ENCODE measurements at places on chromosomes 4 and X. TPM values are rescaled to one million over a fixed set of nuclear protein-coding genes. Genes with fewer than 3 reads are reported as not detected.
A peak's percentile ranks its signal among the peaks of the same experiment; 100 is the strongest.

- DNase-seq, result no peak
- no peak overlapping the region for H3K4me3 ChIP-seq
- no peaks in the 10 kb centered on the region for H3K27me3 ChIP-seq
- H3K36me3 ChIP-seq, result no peaks in the 10 kb centered on the region
- no peaks in the 10 kb centered on the region for H3K4me1 ChIP-seq
These were observed 31.7 kb upstream of the APLN start for GRCh38 chrX:129686422-129686948.

GRCh38 chrX:81259714-81260395 is 58.0 kb downstream of the SH3BGRL start:
- H3K36me3 ChIP-seq, result no peaks in the 10 kb centered on the region
- H3K27ac ChIP-seq, result no peak overlapping the region
- H3K4me1 ChIP-seq, result peaks cover 37% of the 10 kb centered on the region
- DNase-seq, result no peak
- H3K4me3 ChIP-seq, result no peak overlapping the region
- no peaks in the 10 kb centered on the region for H3K27me3 ChIP-seq

- H3K4me3 ChIP-seq, result peak within 1 kb of the TSS; percentile 82
- DNase-seq, result no peak
- H3K27me3 ChIP-seq, result peaks cover 46% of the 10 kb centered on the region
- peak within 1 kb of the TSS; percentile 93 for H3K27ac ChIP-seq
- peaks cover 24% of the 10 kb centered on the region for H3K4me1 ChIP-seq
These were observed at the start of gene PCDH7 for GRCh38 chr4:30720021-30720660. PCDH7 (plus strand) TSS chr4:30720369; CDS start chr4:30721423, 1,054 bp downstream.

DNA sequence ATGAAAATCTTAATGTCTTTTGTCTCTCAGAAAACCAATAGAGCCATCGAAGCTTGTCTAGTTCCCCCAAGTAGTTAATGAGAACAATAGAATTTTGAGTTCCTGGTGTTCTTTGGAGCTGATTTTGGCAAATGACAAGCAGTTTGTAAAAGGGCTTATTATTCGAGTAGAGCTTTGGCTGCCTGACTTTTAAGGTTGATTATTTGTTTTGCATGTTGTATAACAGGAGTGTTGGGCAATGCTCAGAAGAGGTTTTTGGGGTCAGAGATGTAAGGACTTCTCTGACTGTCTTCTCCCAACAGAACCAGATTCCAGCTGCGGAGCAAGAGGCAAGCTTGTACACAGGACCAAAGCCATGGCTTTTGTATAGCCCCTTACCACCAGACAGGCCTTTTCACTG is 30.0 kb downstream of the ZCCHC12 start:
- no peak overlapping the region for H3K27ac ChIP-seq
- H3K4me3 ChIP-seq, result no peak overlapping the region
- H3K4me1 ChIP-seq, result peaks cover 9% of the 10 kb centered on the region
- no peaks in the 10 kb centered on the region for H3K36me3 ChIP-seq
- H3K27me3 ChIP-seq, result no peaks in the 10 kb centered on the region

DNA sequence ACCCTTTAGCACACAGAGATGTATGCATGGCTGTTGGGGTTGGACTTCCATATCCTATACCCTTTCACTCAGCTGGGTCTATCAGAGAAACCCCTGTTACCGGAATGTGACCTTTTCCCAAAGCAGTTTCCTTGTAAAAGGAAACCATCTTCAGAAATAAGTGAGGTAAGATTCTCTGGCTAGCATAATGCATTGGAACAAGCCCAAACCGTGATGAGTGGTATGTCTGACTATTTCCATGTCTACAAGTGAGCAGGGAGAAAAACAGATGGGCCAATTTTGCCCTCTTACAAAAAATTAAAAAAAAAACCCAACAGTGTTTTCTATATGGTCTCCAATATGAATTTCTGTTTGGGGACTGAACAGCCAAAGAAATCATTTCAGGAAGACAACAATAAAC is 283.9 kb downstream of the SMARCA1 start:
- H3K4me1 ChIP-seq, result no peaks in the 10 kb centered on the region
- H3K27ac ChIP-seq, result no peak overlapping the region
- H3K27me3 ChIP-seq, result no peaks in the 10 kb centered on the region
- no peak for DNase-seq
- H3K36me3 ChIP-seq, result no peaks in the 10 kb centered on the region

DNA sequence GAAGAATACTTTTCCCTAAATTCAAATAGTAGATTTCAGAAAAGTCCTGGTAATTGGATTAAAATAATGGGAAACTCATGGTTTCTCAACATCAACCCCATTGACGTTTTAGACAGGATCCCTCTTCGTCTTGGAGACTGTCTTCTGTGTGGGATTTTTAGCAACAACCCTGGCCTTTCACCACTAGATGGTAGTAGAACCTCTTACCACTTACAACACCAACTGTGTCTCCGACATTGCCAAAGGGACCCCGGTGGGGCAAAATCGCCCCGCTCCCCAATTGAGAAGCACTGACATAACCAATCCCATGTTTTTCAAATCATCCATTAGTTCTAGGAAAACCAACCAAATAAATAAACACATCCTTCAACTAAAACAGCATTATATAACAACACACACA is 16.9 kb upstream of the ANOS1 start:
- no peaks in the 10 kb centered on the region for H3K36me3 ChIP-seq
- H3K27me3 ChIP-seq, result peaks cover 24% of the 10 kb centered on the region
- no peak overlapping the region for H3K4me3 ChIP-seq
- peaks cover 2% of the 10 kb centered on the region for H3K4me1 ChIP-seq

DNA sequence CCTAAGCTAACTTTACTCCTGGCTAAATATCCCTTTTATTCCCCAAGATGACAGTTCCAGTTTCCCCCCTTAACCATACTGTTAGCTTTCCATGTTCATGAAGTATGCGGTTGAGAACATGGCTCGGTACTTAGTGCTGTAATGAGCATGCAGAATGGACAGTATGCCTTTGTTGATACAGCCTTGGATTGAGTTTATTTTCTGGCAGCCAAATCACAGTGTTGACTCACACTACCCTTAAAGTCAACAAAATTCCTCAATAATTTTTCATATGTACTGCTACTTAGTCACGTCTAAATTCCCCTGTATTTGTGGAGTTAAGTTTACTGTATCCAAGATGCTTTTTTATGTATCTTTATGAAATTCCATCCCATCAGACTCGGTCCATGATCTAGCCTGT is 1.4 kb upstream of the VEGFC start:
- H3K36me3 ChIP-seq, result no peaks in the 10 kb centered on the region
- peaks cover 34% of the 10 kb centered on the region for H3K27me3 ChIP-seq
- H3K4me3 ChIP-seq, result no peak overlapping the region
- H3K4me1 ChIP-seq, result peaks cover 5% of the 10 kb centered on the region

Gene STK32B
- total RNA-seq, result 0.36 TPM

DNA sequence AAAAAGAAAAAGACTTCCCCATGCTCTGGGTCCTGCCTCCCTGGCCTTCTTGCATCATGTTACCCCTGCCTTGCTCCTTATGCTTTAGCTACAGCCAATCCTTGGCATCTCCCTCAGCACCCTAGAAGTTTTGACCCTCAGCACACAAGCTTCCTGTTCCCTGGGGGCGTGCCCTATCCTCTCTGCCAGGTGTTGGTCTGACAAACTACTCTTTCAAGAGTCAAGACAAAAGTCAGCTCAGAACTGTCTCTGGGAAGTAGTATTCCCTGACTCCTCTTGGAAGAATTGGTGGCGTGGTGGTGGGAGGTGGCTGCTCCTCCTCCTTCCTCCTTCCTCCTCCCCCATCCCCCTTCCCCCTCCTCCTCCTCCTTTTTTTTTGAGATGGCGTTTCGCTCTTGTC is 41.0 kb downstream of the PRPS1 start:
- H3K27me3 ChIP-seq, result peaks cover 6% of the 10 kb centered on the region
- no peaks in the 10 kb centered on the region for H3K36me3 ChIP-seq
- no peak for DNase-seq
- no peak overlapping the region for H3K4me3 ChIP-seq
- H3K27ac ChIP-seq, result no peak overlapping the region
- H3K4me1 ChIP-seq, result peaks cover 6% of the 10 kb centered on the region

Gene WFS1
- total RNA-seq, result 37.9 TPM

Gene TRPC5OS
- total RNA-seq, result not detected

- H3K27ac ChIP-seq, result peak overlapping the region; percentile 73
- no peak overlapping the region for H3K4me3 ChIP-seq
These were observed 18.3 kb downstream of the SCD5 start for GRCh38 chr4:82780170-82780751.

DNA sequence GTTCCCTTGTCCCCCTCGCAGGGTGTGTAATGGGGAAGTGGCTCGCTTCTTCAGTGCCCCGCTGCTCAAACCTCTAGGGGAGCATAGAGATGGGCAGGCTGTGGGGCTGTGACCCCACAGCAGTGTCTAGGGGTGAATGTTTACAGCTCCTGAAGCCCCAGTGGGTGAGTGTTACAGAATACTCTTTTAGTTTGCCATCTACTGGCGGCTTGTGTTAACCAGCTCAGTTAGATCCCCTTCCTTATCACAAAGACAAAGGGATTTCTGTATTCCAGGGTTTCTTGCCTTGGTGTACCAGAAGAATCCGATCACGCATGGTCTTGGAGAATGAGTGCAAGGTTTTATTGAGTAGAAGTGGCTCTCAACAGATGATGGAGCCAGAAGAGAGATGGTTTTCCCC is 108.1 kb upstream of the IQCM start:
- no peaks in the 10 kb centered on the region for H3K4me1 ChIP-seq
- no peak for DNase-seq
- no peaks in the 10 kb centered on the region for H3K27me3 ChIP-seq

DNA sequence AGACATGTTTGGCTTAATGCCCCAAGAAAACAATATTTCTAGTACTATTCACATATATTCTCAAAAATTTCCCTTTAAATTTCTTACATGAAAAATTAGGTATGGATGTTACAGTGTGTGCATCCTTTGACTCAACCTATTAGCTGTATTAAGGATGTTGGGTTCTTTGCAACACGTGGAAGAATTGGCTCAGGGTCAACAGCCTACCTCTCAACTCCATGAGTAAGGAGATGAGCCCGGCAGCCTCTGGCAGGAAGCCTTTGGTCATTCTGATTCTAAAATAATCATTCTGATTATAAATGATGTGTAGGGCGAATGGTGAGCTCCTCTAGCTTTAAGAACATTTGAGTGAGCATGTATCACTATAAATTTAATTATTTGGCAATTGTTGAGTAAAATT is 148.0 kb upstream of the WDFY3 start:
- H3K36me3 ChIP-seq, result no peaks in the 10 kb centered on the region
- H3K4me3 ChIP-seq, result no peak overlapping the region
- no peak overlapping the region for H3K27ac ChIP-seq
- H3K4me1 ChIP-seq, result no peaks in the 10 kb centered on the region
- no peaks in the 10 kb centered on the region for H3K27me3 ChIP-seq
- no peak for DNase-seq

GRCh38 chrX:68978255-68978654 is 149.4 kb downstream of the EFNB1 start:
- no peaks in the 10 kb centered on the region for H3K36me3 ChIP-seq
- no peak for DNase-seq
- H3K27me3 ChIP-seq, result no peaks in the 10 kb centered on the region
- no peak overlapping the region for H3K4me3 ChIP-seq

GRCh38 chr4:186698028-186698427 is 25.6 kb downstream of the FAT1 start:
- H3K36me3 ChIP-seq, result peaks cover 59% of the 10 kb centered on the region
- H3K4me1 ChIP-seq, result peaks cover 40% of the 10 kb centered on the region
- no peak overlapping the region for H3K4me3 ChIP-seq
- DNase-seq, result no peak

- H3K27me3 ChIP-seq, result no peaks in the 10 kb centered on the region
- peaks cover 66% of the 10 kb centered on the region for H3K4me1 ChIP-seq
- H3K4me3 ChIP-seq, result peak overlapping the region; percentile 73
- peak overlapping the region; percentile 97 for H3K27ac ChIP-seq
- H3K36me3 ChIP-seq, result no peaks in the 10 kb centered on the region
These were observed 150.9 kb downstream of the SHROOM3 start for GRCh38 chr4:76585897-76586360.

DNA sequence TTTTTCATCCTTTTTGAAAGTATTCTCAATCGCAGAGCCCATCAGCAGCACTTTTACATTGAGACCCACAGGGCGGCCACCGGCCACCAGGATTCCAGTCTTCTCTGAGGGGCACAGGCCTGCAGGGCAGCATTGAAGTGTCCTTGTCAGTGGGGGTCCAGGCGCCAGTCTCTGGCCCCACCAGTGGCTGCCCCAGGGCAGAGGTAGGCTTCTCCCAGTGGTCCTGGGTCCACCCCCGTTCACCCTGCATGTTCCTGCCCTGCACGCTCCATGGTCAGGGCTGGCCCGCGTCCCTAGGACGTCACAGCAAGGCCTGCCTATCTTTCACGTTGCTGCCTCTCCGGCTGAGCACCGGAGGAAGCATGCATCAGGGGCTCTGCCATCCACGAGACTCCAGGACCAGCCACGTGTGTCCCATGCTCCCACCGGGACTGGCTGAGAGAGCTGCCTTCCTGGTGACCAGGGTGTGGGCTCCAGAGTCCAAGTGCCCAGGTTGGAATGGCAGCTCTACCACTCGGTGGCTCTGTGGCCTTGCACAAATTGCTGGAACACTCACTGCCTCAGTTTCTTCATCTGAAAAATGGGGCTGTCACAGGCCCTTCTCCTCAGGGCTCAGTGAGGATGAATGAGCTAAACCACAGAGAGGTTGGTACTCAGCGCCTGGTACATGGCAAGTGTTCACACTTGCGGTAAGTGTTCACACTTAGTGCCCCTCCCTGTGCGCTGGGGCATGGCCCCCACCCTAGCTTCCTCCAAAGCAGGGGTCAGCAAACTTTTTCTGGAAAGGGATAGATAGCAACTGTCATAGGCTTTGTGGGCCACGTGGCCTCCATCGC is 30.7 kb upstream of the JAKMIP1 start:
- no peaks in the 10 kb centered on the region for H3K36me3 ChIP-seq
- no peaks in the 10 kb centered on the region for H3K4me1 ChIP-seq
- no peak overlapping the region for H3K4me3 ChIP-seq
- H3K27ac ChIP-seq, result no peak overlapping the region
- H3K27me3 ChIP-seq, result peaks cover under 1% of the 10 kb centered on the region

DNA sequence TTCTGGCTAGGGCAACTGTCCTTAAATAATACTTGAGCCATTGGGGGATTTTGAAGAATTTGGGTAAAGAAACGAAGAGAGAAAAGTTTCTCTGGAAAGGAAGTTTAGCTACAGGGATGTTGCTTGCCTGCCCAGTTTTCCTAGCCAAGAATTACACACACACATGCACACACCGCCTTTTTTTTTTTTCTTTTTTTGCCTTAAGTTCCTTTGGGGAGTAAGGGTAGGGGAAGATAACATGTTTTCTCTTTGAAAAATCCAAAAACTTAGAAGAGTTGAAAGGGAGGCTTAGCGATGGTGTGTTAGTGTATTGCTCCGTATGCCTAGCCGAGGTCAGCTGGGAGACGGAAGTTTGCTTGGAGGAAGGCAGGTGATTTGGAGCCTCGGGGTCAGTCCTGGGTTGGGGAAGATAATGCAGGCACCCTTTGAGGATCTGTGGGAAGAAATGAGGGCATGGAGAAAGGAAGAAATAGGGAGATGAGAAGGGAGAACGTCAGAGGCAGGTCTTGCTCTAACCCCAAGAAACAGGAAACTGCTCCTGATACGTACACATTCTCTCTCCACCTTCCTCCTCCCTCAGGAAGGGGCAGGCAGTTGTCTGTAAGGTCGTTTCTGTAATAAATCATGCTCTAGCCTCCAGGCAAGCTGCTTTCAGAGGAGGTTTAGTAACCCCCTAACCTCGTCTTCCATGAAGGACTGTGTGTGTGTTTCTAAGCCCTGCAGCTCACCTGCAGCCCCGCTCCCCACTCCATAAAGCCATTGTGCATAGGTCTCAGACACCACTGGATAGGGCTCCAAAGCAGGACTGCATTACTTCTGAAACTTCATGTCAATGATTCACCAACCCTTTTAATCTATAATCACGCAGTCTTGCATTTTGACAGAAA is 10.5 kb downstream of the KLF3 start:
- peaks cover 72% of the 10 kb centered on the region for H3K4me1 ChIP-seq
- peak overlapping the region; percentile 97 for H3K27ac ChIP-seq
- peak overlapping the region; percentile 56 for H3K4me3 ChIP-seq
- H3K27me3 ChIP-seq, result no peaks in the 10 kb centered on the region
- peaks cover 16% of the 10 kb centered on the region for H3K36me3 ChIP-seq

Gene CISD2
- total RNA-seq, result 31.1 TPM
